ENCODE measurements at places on chromosomes 11 and 22.
A peak's percentile ranks its signal among the peaks of the same experiment; 100 is the strongest.

DNA sequence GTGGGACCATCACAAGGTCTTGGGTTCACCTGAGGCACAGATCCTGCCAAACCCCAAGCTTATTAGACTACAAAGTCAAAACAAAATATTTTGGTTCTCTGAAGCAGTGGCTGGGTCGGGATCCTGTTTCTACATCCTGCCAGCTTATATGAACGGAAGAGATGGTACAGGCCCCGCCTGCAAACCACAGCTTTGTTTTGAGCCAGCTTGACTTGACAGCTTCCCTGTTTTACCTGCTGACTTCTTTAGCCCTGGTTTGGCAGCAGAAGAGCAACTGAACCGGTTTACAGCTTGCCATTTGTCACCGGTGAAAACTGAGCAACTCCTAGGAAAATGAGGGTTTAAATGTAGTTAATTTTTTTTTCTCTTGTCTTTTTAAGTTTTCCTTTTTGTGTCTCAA, 11.4 kb downstream of the PACS1 start:
- peak; percentile 51 for DNase-seq

- no peak for DNase-seq
These were observed 712.3 kb downstream of the METTL15 start for GRCh38 chr11:28820296-28820989.

DNA sequence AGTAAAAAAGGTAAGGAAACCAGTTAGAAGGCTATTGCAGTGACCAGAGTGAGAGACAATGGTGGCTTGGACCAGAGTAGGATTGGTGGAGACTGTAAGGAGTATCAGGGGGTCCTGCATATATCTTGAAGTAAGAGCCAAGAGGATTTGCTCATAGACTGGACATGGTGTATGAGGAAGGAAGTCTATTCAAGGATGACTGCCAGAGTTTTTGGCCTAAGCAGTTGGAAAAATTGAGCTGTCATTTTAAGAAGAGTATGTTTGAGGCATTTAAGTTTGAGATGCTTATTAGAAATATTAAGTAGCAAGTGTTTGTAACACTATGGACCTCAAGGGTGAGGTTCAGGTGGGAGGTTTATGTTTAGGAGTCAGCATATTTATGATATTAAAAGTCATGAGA, 596.6 kb downstream of the METTL15 start:
- DNase-seq, result no peak

DNA sequence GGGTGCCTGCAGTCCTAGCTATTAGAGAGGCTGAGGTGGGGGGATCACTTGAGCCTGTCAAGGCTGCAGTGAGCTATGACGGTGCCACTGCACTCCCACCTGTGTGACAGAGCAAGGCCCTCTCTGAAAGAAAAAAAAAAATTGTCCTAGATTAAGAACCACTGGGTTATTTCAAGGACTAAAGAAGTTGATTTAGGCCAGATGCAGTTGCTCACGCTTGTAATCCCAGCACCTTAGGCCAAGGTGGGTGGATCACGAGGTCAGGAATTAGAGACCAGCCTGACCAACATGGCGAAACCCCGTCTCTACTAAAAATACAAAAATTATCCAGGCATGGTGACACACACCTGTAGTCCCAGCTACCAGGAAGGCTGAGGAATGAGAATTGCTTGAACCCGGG, 129.0 kb downstream of the MRTFA start:
- no peak for DNase-seq

DNA sequence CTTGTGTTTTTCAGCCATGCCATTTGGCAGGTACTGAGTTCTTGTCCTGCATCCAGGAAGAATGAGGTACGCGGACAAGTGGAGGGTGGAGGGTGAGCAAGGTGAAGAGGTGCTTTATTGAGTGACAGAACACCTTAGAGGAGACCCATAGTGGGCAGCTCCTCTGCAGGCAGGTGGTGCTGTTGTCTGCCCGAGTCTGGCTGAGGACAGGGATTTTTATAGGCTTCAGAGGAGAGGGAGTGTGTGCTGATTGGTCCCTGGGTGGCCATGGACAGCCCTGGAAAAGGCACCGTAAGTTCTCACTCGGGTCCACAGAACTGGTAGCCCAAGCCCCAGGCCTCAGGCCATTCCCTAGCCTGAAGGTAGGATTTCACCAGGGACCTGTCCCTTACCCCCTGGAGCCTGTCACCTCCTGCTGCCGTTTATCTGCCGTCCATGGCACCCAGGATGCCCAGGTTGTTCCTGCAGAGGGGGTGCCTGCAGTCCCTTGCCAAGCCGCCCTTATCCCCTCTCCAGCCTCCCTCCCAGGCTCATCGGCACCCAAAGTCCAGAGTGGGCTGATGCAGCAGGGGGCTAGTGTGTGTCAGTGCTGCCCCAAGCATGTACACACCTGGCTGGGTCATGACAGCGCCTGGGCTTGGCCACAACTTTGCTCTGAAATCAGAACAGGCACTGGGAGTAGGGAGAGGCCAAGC, 213.6 kb downstream of the LRRC4C start:
- no peak for DNase-seq

GRCh38 chr11:19646308-19646707, 66.3 kb upstream of the NAV2 start:
- no peak for DNase-seq

DNA sequence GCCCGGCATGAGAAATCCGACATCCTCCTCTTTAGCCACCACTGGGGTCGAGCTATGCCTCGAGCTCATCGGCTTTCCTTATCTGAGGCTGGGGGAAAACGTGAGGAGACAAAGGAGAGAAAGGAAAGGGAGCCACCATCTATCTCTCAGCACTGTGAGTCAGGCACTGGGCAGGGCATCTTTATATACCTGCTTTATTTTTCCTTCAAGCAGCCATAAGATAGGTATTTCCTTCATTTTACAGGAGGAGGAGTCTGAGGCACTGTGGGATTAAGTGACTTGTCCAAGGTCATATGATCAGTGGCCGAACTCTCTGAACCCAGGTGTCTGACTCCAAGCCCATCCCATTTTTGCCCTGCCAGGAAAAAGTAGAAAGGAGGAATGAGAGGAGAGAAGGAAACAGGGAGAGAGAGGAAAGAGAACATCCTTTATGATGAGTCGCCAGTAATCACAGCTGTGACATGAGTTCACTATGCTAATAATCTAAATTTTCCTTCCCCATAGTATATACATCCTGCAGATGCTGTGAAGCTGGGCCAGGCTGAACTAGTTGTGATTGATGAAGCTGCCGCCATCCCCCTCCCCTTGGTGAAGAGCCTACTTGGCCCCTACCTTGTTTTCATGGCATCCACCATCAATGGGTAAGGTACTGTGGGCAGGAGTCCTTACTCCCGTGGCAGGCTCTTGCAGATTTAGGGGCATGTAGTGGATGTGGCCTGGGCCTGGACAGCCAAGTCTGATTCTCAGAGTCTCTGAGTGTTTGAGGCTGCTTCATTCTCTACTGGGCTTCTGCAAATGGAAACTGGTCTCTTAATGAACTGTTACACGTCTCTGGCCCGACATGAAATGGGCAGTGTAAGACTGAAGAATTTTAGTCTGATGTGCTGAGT, 21.8 kb downstream of the NAT10 start:
- no peak for DNase-seq

- DNase-seq, result peak; percentile 73
These were observed 9.4 kb downstream of the IGSF9B start for GRCh38 chr11:133947321-133947756.

All from GM13976 (cell line).